ENCODE measurements at places on chromosomes 16 and 17.

- no peak for DNase-seq
These were observed 35.5 kb downstream of the ADCY7 start for GRCh38 chr16:50301626-50302471.

GRCh38 chr17:39926135-39926587 is 1.2 kb downstream of the ORMDL3 start:
- no peak for DNase-seq

- DNase-seq, result no peak
These were observed 767 bp downstream of the RPS6KB1 start for GRCh38 chr17:59893676-59894100.

DNA sequence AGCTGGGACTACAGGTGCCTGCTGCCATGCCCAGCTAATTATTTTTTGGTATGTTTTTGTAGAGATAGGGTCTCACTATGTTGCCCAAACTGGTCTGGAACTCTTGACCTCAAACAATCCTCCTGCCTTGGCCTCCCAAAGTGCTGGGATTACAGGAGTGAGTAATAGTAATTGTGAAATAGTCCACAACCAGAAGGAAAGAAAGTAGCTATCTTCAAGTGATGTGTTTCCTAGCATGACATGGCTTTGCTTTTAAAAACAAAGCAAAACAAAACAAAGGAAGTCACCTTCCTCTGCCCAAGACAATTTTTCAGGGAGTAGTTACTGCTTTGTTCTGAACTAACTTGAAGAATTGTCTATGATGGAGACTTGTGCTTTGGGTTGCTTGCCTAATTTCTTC is 27.0 kb downstream of the ATP6V0A1 start:
- no peak for DNase-seq

- no peak for DNase-seq
These were observed 5.0 kb upstream of the CAPN15 start for GRCh38 chr16:522320-523096.

DNA sequence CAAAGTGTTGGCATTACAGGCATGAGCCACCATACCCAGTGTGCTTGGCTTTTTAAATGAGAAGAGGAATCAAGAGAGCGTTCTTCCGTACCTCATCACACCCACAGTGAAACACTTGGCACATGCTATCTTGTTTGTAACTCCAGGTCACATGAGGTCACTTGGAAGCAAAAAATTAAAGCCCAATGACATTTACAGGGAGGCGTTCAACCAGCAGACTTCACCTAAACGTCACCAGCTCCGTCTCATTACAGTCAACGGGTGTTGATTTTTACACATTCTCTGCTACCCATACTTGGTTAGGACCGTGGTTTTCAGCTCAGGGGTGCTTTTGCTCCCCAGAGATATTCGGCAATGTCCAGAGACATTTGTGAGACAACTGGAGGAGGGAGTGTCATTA is 127.0 kb downstream of the XYLT1 start:
- DNase-seq, result no peak

DNA sequence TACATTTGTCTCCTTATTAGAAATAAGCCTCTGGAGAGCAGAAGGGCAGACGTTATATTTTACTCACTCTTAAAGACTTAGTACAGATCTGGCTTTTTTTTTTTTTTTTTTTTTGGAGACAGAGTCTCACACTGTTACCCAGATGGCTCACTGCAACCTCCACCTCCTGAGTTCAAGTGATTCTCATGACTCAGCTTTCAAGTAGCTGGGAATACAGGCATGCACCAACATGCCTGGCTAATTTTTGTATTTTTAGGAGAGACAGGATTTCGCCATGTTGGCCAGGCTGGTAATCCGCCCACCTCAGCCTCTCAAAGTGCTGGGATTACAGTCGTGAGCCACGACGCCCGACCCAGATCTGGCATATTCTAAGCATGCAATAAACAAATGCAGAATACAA is 36.4 kb upstream of the TMEM97 start:
- DNase-seq, result no peak

GRCh38 chr16:15034266-15035162 is 21.4 kb downstream of the NTAN1 start:
- no peak for DNase-seq

GRCh38 chr16:61370564-61370963 is 665.7 kb downstream of the CDH8 start:
- DNase-seq, result no peak

GRCh38 chr17:49579522-49579921 is 3.9 kb downstream of the NXPH3 start:
- no peak for DNase-seq

Measured in KG1 (cell line).